ENCODE measurements at places on chromosomes 4 and X.

GRCh38 chr4:17018013-17018412 is 119.6 kb upstream of the LDB2 start:
- no peak for DNase-seq

GRCh38 chr4:14562901-14563300 is 439.4 kb upstream of the CPEB2 start:
- DNase-seq: no peak

DNA sequence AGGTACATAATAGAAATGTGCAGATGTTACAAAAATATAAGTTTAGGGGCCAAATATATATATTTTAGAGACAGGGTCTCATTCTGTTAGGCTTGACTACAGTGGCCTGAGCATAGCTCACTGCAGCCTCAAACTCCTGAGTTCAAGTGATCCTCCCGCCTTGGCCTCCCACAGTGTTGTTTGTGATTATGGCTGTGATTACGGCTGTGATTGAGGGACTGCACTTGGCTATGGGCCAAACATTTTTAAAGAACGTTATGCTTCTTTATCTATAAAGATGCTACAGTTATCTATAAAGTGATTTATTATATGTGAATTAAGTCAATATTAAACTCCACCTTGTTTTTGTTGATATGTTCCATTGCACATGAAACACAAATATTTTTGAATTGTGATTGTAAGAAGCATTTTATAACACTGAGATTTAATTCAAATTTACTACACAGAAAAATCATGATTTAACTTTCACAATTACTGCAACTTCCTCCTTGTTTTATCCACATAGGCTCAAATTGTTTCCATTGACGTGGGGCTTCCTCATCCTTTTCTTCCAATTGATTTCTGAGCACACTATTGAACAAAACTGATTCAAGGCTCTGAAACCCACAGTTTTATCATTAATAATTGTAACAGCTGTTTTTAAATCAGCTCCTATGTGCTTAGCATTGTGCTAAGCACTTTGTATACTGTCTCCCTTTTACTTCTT is 68.4 kb upstream of the BMPR1B start:
- DNase-seq: no peak

DNA sequence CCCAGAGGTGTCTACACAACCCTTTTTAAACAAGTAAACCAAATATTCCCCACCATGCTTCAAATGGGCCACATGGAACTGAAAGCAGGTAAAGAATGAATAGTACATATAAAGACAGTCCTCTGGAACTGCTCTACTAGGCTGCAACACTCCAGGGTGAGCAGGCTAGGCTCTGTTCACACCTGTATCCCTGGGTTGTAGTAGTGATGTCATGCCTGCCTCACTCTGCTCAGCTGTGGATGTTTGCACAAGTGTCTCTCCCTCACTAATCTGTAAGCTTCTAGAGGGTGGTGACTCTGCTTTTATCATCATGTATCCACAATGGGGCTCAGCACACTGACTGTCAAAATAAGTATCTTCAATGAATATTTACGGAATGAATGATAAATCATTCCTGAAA is 20.4 kb downstream of the LEF1 start:
- no peak for DNase-seq

GRCh38 chr4:7761312-7761711 is 178.3 kb downstream of the AFAP1 start:
- no peak for DNase-seq

- no peak for DNase-seq
Measured at GRCh38 chrX:129618997-129619396, 35.8 kb downstream of the APLN start.

DNA sequence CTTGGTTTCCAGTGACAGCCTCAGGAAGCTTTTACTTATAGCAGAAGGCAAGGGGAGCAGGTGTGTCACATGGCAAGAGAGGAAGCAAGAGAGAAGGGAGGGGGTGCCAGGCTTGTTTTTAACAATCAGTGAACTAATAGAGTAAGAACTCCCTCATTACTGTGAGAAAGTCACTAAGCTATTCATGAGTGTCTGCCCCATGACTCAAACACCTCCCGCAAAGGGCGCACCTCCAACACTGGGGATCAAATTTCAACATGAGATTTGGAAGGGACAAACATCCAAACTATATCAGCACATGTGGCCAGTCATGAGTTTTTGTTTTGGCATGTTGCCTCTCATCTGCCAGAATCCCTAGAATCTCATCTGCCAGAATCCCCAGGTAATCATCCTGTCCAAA is 183.5 kb upstream of the C1QTNF7 start:
- DNase-seq: no peak

- no peak for DNase-seq
Measured at GRCh38 chr4:140266958-140267568, 106.4 kb upstream of the SCOC start.

DNA sequence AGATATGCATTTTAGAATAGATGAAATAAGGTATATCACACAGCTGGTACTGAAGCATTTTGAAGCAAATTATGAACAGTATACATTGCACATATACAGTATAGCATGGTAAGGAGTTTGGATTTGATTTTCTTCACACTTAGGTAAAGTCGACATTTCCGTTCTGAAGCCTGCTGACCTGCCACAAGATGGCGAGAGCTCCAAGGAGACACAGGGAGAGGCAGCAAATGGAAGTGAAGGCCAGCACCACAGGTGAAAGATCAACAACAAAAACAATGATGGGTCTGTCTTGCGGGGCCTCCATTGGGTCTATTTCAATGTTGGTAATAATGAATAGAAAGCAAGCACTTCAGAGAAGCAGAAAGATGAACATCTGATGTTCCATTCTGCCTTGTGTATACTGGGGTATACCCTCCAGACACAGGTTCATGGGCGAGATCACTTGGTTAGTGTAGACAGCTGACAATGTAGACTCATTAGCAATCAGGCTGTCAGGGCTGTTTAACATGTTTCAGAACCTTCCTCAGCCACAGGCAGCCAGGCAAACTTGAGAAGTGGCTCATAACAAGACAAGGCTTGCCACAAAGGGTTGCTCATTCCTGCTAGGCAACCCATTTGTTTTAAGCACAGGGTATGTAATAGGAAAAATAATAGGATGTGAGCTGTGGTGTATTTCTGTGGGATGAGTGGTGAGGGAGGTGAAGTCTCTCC is 21.4 kb upstream of the NOX1 start:
- DNase-seq: no peak

- no peak for DNase-seq
Measured at GRCh38 chr4:8587469-8588195, 4.9 kb upstream of the CPZ start.

GRCh38 chr4:145216535-145216934 is 36.1 kb upstream of the OTUD4 start:
- DNase-seq: no peak

DNA sequence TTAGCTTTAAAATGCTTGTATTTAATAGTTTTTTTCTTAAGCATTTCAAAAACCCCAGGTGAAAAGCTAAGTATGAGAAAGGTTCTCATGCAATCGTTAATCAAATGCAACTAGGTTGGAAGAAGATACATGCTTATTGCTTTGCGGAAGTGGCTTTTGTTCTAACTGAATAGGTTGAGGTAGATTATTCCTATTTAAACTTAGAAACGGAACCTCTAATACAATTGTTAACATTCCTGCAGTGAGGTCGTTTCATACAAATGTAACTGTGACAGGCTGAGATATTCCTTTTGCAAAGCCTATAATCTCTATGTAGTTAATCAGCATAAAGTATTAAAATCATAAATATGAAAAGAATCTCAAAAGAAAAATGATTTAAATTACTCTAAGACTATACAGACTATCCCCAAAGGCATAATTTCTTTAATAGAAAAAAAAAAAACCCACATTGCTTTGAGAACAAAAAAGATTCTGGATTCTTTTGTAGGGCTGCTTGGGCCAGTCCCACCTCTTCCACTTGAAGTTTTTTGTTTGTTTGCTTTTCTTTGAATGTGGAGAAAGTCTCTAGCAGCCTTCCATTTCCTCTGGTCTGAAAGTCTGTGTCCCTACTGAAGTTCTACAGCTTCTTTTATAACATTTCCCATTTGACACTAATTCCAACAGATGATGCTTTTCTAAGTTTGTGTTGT is 25.6 kb upstream of the SORBS2 start:
- no peak for DNase-seq

GRCh38 chr4:72351521-72351920 is 217.5 kb downstream of the ADAMTS3 start:
- DNase-seq: no peak

All from stimulated activated CD8-positive, alpha-beta memory T cell treated with anti-CD3 and anti-CD28 coated beads, Interleukin-2, amount 100 ng/mL, for 1 hour (primary cell).